ENCODE measurements at places on chromosomes 3 and 15. TPM values are rescaled to one million over a fixed set of nuclear protein-coding genes. Genes with fewer than 3 reads are reported as not detected.

The IGSF10 gene
- not detected for total RNA-seq

GRCh38 chr3:143063018-143063417 lies 56.6 kb upstream of the CHST2 start:
- no peaks in the 10 kb centered on the region for H3K27me3 ChIP-seq
- no peaks in the 10 kb centered on the region for H3K4me1 ChIP-seq
- H3K36me3 ChIP-seq, result no peaks in the 10 kb centered on the region
- H3K4me3 ChIP-seq, result no peak overlapping the region
- DNase-seq, result no peak

DNA sequence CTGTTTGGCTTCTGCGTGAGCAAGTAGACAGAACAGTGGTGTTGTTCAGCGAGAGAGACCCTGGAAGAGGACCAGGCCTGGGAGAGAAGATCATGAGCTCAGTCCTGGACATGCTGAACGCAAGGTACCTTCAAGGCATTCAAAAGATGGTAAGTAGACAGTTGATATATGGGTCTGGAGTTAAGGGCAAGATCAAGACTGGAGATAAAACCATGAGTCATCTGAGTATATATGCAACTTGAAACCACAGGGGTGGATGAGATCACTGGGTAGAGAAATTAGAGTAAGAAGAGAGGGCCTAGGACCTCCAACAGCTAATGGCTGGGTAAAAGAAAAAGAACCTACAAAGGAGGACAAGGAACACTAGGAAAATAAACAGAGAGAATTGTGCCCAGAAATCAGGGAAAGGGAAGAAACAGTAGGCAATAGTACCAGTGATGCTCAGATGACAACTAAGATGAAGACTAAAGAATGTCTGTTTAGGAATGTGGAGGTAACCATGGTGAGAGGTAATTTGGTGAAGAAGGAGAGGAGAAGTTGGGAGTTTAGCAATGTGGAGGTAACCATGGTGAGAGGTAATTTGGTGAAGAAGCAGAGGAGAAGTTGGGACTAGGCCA lies 343.2 kb upstream of the ADAMTS9 start:
- H3K4me3 ChIP-seq, result no peak overlapping the region
- no peaks in the 10 kb centered on the region for H3K36me3 ChIP-seq
- no peaks in the 10 kb centered on the region for H3K4me1 ChIP-seq

- H3K36me3 ChIP-seq, result no peaks in the 10 kb centered on the region
- H3K4me3 ChIP-seq, result no peak overlapping the region
- H3K27ac ChIP-seq, result no peak overlapping the region
- no peaks in the 10 kb centered on the region for H3K4me1 ChIP-seq
Measured at GRCh38 chr3:32126305-32127015, 20.0 kb downstream of the GPD1L start.

GRCh38 chr3:72439321-72440183 lies 408.7 kb downstream of the SHQ1 start:
- H3K4me3 ChIP-seq, result no peak overlapping the region
- no peak for DNase-seq
- H3K27ac ChIP-seq, result no peak overlapping the region
- H3K4me1 ChIP-seq, result peaks cover 65% of the 10 kb centered on the region
- peaks cover 5% of the 10 kb centered on the region for H3K36me3 ChIP-seq
- no peaks in the 10 kb centered on the region for H3K27me3 ChIP-seq

GRCh38 chr3:42673082-42673481 lies 12.3 kb upstream of the KLHL40 start:
- DNase-seq, result no peak
- H3K27me3 ChIP-seq, result no peaks in the 10 kb centered on the region
- H3K4me3 ChIP-seq, result no peak overlapping the region
- H3K36me3 ChIP-seq, result no peaks in the 10 kb centered on the region
- H3K4me1 ChIP-seq, result no peaks in the 10 kb centered on the region
- no peak overlapping the region for H3K27ac ChIP-seq

GRCh38 chr3:26636096-26636727 lies 13.6 kb downstream of the LRRC3B start:
- no peaks in the 10 kb centered on the region for H3K27me3 ChIP-seq
- H3K36me3 ChIP-seq, result no peaks in the 10 kb centered on the region
- H3K27ac ChIP-seq, result no peak overlapping the region
- H3K4me1 ChIP-seq, result no peaks in the 10 kb centered on the region
- no peak for DNase-seq

GRCh38 chr3:161630794-161631193 lies 134.2 kb downstream of the OTOL1 start:
- H3K27me3 ChIP-seq, result no peaks in the 10 kb centered on the region
- no peak overlapping the region for H3K4me3 ChIP-seq
- H3K4me1 ChIP-seq, result no peaks in the 10 kb centered on the region
- no peaks in the 10 kb centered on the region for H3K36me3 ChIP-seq
